Umbilical cord (tissue), 2 donors: ENCODE measurements at places on chromosomes 2 and 18. TPM values are rescaled to one million over a fixed set of nuclear protein-coding genes. Genes with fewer than 3 reads are reported as not detected.

Gene HAT1
- 43.3 TPM for total RNA-seq

Gene SP140
- 8.2 TPM for total RNA-seq

Gene KCMF1
- total RNA-seq = 15.9 TPM

Gene DTNA
- total RNA-seq = 82.8 TPM

Gene IL1F10
- total RNA-seq = 0.72 TPM

Gene COL6A3
- 1,957 TPM for total RNA-seq

Gene RSAD2
- total RNA-seq = 36.4 TPM

Gene CNRIP1
- total RNA-seq = 38.3 TPM

Gene NR4A2
- 2.2 TPM for total RNA-seq

Gene PRSS56
- total RNA-seq = not detected

Gene ADNP2
- total RNA-seq = 14.4 TPM

Gene FER1L5
- total RNA-seq = 0.48 TPM

Gene POLR1B
- 13.0 TPM for total RNA-seq

Gene RBBP8
- 27.4 TPM for total RNA-seq

Gene STPG4
- 8.4 TPM for total RNA-seq

Gene ZNF385B
- total RNA-seq = 0.72 TPM

Gene CPO
- total RNA-seq = not detected

Gene KIAA2012
- 1.7 TPM for total RNA-seq

Gene EPHA4
- total RNA-seq = 15.2 TPM

Gene GAREM2
- 1.7 TPM for total RNA-seq
